Right cardiac atrium (tissue), 5 donors: ENCODE measurements at places on chromosomes 7 and 10.

- DNase-seq, result no peak
Measured at GRCh38 chr10:96878057-96878456, 46.0 kb downstream of the LCOR start.

GRCh38 chr7:77797734-77798393 lies 370 bp downstream of the TMEM60 start:
- DNase-seq, result peak; percentile 76

- peak; percentile 35 for DNase-seq
Measured at GRCh38 chr7:114086914-114087652, 168.3 kb upstream of the PPP1R3A start.

- DNase-seq, result no peak
Measured at GRCh38 chr7:114688443-114689055, 233.3 kb upstream of the MDFIC start.

- DNase-seq, result no peak
Measured at GRCh38 chr7:116408166-116408565, 91.4 kb upstream of the CAV2 start.

DNA sequence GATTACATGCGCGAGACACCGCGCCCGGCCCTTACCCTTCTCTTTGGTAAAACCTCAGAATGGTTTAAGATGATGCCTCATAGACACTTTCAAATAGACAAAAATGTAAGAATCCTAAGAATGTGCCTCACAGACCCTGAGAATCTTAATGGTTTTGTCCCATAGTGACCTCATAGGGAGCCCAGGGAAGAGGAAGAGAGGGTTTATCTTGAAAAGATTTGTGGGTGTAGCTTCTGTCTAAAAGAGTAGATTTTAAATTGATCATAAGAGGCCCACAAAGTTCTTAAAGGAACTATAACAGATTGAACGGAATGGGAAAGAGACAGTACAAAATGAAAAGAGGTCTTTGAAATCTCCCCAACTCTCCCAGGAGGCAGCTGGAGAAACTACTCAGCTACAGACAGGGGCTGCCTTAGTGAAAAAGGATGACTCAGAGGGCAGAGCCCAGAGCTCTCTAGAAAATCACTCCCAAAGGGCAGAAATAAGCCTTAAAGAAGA lies 220.6 kb downstream of the ADRA2A start:
- DNase-seq, result no peak

DNA sequence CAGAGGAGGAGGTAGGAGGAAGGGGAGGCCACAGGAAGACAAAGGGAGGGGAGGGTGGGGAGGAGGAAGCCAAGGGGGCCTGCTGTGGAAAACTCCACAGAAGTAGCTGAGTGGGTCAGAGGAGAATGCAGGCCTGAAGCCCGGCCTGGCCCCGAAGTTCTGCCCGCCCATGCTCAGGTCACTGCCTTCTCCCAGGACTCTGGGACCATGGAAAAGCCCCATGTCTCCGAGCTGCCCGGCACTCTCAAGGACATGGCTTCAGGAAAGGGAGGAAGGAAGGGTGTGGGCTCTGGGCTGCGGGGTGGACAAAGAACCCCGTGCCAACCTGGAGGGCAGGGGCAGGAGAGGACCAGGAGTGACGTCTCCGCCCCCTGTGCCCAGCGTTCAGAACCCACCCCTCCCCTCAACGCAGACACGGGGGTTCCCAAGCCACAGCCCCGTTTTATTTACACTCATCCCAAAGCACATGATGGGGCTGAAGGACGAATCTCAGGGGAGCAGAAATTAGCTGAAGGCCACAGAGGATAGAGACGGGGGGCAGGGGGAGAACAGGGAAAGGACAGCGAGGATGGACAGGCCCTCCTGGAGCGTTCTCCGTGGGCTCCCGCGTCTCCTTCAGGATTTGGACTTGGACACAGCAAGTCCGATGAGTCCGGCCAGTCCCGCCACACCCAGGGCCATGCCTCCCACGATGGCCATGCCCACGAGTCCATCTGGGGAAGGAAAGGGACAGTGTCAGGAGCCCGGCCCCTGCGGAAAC lies 1.8 kb upstream of the CLDN15 start:
- no peak for DNase-seq

DNA sequence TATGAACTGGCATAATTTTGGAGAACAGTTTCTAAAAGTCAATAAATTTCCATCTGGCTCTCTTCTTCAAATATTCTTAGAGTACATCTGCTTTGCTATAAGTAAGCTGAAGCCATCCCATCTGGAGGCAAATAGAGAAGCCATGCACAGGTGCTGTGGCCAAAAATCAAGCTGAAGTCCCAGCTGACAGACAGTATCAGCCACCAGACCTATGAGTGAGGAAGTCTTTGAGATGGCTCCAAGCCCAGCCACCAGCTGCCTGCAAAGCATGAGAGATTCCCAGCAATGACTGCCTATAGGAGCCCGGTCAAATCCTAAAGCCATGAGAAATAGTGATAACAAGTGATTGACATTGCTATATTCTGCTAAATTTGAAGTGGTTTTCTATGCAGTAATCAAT lies 21.7 kb upstream of the PRSS58 start:
- DNase-seq, result no peak

DNA sequence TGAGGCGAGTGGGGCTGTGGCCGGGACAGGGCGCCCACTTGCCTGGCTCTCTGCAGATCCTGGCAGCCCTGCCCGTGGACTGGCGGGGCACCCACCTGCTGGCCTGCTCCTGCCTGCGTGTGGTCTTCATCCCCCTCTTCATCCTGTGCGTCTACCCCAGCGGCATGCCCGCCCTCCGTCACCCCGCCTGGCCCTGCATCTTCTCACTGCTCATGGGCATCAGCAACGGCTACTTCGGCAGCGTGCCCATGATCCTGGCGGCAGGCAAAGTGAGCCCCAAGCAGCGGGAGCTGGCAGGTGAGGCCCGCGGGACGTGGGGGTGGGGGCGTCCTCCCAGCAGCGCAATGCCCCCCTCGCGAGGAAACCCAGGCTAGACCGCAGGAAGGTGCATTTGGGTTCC lies 17.6 kb downstream of the SLC29A4 start:
- no peak for DNase-seq

GRCh38 chr10:93897070-93897780 lies 3.4 kb downstream of the SLC35G1 start:
- DNase-seq, result no peak

GRCh38 chr10:21803374-21803773 lies 200.2 kb downstream of the DNAJC1 start:
- DNase-seq, result no peak

DNA sequence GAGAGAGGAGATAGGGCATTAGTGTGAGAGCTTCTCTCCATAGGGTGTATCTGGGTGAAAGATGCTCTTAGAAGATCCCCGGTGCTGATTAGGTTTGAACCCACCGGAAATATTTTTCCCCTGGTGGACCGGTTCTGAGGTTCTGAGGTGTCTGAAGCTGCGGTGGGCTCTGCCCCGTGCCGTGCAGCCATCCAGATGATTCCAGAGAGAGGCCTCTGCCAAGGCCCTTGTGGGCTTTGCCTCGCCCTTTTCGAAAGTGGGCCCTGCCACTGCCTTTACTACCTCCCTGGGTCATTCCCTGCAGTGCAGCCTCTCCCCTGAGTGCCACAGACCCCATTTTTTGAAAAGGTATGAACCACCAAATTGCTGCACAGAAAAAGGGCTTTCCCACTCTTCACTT lies 2.8 kb downstream of the GIMAP8 start:
- no peak for DNase-seq

DNA sequence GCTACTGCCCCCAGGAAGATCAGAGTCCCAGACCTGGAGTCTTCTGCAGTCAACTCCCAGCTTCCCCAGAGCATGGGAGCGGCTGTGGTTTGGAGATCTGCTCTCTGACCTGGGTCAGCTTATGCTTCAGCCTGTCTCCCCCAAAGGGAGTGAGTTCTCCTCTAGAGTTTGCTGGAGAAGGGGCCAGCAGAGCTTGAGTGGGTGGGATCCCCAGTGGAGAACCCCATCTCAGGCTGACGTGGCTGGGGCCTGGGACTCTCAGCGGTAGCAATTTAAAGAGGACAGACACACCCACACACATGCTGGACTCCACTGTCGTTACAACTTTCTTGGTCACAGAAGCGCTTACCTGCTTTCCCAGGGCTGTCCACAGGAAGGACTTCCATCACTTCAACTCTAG lies 6.3 kb downstream of the UNC5B start:
- no peak for DNase-seq

DNA sequence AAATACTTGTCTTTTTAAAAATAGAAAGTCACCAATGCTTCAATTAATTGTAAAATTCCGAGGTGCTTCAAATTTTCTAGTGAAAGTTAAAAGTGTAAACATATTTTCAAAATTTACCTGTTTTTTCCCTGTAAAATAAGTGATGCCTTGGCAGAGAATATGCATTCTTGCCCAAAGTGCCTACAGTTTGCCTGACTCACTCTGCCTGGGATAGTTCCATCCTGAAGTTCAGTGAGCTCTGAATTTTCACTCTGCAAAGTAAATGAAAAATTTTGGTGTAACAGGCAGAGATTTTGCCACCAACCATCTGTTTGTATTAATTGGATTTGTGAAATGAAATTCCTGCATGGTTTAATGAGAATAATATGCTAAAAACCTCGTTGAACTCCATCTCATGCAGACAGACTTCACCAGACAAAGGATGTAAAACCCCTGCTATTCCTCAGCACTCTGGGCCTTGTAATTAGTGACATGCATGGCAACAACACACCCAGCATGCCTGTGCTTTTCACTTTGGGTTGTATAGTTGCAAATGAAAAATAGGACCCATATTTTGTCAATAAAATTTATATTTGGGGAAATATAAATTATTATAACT lies 117.4 kb upstream of the GNAI1 start:
- DNase-seq, result no peak

DNA sequence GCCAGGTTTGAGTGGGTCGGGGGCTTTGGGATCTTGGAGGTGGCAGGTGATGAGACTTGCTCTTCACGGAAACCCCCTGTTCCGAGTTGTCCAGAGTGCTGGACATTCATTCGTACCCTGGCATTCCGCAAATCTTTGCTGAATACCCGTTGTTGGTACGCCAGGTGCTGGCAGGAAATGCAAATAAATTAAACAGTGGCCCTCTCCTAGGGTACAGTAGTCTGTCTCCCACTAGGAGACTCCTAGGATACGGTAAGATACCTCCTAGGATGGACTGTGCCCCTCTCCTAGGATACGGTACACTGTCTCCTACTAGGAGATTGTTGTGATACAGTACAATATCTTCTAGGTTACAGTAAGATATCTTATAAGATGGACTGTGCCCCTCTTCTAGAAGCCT lies 544 bp downstream of the SEC23IP start:
- no peak for DNase-seq

DNA sequence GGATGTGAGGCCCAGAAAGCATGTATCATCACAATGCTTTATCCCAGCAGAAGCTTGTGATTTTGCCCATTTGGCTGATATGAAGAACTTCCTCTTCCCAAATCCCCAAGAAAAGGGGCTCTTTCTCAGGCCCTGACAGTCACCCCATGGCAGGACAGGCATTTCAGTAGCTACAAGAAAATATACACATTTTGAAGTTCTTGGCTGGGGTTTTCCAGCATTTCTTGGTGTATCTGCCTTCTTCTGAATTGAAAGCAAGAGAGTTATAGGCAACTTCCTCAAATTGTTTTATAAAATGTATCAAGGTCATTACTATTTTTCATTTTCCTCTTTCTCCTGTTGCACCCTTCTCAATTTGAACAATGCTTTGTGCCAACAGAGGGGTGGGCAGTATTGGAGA lies 63.3 kb upstream of the PDLIM1 start:
- DNase-seq, result no peak

DNA sequence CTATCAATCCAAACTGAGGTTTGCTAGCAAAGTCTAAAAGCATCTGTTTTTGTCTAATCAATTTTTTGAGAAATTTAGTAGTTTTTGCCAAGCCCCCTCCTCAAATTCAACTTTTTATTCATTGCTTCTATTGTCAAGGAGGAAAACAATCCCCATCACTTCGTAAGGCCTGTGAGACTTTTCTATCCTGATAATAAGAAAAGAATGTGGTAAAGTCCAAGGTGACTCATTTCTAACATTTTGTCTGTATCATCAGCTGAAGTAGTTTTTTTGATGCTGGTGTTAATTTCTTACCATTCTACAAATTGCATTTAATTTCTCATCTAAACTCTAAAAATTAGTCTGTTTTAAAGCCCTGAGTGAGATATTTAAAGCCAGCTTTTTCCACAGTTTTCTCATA lies 11.7 kb downstream of the ANK3 start:
- DNase-seq, result no peak

- peak; percentile 54 for DNase-seq
Measured at GRCh38 chr7:150800581-150801241, at the start of gene TMEM176A. TSS of gene TMEM176A (plus strand) at chr7:150800769. CDS start at chr7:150801551, 782 bp downstream.

- no peak for DNase-seq
Measured at GRCh38 chr7:134562136-134562535, 13.2 kb downstream of the AKR1B15 start.

DNA sequence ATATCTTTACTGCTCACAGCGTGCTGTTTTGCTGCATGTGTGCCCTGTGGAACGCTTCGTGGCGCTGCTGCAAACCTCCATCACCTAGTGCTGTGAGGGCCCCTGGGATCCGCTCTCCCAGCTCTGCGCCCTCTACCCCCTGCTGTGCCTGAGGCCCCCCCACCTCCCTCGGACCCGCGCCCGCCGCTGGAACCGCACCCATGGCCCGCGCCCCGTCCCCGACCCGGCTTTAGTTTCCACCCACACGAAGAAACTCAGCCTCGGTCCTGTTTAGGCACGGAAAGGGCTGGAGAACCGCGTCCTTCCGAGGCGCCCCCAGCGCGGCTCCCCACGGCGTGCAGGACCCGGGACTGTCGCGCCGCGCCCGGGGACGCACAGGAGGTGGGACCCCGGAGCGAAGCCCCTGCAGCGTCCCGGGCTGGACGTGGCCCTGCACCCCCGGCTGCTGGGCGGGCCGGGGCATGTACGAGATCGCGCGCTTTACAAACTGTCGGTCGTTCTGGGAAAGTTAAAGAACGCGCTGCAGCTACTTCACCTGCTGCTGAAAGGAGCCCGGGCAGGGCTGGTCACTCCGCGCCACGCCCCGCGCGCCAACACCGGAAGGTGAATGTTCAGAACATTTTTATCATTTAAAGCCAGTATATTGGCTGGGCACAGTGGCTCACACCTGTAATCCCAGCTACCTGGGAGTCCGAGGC lies 54.3 kb downstream of the BMS1 start:
- DNase-seq, result peak; percentile 56

DNA sequence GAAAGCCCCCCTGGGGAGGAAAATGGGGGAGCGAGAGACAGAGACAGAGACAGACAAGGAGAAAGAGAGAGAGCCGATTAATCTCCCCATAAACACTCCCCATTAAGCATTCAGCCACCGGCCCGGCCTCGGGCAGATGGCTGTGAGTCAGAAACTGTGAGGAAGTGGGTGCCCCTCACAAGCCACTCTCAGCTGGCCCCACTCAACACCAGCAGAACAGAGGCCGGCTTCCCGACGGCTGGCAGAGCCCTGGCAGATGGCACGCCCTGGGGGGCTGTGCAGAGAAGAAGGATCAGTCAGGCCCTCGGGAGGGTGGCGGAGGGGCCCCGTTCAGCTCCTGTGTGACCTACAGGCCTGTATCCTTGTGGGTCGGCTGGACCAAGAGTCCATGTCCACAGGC lies 41.2 kb downstream of the CAMK2B start:
- DNase-seq, result peak; percentile 50

DNA sequence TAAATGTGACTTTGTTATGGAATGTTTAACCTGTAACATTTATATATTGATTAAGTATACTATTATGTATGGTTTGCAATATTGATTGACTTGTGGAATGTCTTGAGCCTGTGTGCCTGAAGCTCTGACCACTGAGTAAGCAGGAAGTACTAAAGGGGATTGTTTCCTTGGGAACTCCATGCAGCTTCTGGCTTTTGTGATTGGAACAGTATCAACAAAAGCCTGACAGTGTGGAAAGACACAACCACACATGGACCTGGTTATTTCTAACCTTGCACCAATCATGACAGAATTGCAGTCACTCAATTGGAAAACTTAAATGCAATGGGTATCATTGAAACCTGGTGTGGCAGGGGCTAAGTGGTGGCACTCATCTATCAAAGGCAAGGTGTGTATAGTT lies 45.5 kb upstream of the PIK3CG start:
- no peak for DNase-seq
